ENCODE measurements at places on chromosomes 11 and 22. TPM values are rescaled to one million over a fixed set of nuclear protein-coding genes. Genes with fewer than 3 reads are reported as not detected.

The PRRG4 gene
- 0.07 TPM for total RNA-seq

The C22orf42 gene
- total RNA-seq, result not detected

DNA sequence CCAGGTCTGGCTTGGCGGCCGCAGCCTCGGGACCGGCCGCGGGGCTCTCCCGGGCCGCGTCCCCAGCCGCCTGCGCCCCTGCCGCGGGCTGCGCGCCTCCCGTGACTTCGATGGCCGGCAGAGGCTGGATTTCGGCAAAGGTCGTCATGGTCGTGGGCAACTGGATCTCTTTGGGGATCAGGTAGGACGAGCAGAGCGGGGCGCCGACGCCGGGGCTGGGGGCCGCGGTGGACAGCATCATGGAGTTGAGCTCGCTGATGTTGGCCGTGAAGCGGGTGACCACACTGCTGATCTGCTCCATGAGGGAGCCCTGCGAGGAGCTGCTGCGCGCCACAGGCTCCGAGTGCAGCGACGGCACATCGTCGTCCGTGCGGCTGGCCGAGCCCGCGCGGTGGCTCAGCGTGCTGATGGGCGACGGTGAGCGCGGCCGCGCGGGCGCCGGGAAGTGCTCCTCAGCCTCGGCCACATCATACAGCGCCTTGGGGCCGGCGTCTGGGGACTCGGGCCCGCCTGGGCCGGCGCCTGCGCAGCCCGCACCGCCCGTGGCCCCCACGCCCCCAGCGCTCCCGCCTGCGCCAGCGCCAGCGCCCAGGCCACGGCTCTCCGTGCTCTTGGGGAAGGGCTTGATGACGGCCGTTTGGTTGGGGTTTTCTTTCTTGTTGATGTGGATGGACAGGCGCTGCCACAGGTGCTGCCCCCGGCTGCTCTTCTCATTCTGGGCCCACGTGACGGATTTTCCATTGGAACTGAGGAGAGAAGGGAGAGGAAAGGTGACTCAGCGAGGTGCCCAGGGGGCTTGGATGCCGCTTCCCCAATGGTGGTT is 171.4 kb upstream of the CTSC start:
- H3K27me3 ChIP-seq, result peaks cover 25% of the 10 kb centered on the region
- no peaks in the 10 kb centered on the region for H3K36me3 ChIP-seq
- DNase-seq, result no peak
- no peaks in the 10 kb centered on the region for H3K4me1 ChIP-seq

- no peaks in the 10 kb centered on the region for H3K27me3 ChIP-seq
- no peak overlapping the region for H3K27ac ChIP-seq
These were observed 7.2 kb downstream of the ATG16L2 start for GRCh38 chr11:72821221-72821919.
